NCI-H1092 (cell line): ENCODE measurements at places on chromosomes 13 and 19.

GRCh38 chr19:32220951-32221350, 124.5 kb upstream of the ZNF507 start:
- no peak for DNase-seq

DNA sequence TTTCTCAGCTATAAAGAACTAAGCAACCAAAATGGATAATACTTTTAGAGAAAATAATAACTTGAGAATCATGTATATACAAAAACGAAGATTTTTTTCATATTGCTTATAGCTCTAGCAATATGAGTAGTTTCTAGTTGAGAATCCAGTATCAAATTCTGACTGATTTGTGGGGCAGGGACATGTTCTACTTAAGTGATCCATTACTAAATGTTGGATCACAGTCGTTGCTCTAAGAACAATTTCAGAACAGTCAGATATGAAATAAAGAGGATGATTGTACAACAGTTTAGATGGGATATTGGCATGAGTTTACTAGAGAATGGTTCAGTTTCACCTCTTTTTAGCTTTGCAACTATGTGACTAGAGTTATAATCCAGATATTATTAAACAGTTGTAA, 39.9 kb downstream of the SOX21 start:
- no peak for DNase-seq

DNA sequence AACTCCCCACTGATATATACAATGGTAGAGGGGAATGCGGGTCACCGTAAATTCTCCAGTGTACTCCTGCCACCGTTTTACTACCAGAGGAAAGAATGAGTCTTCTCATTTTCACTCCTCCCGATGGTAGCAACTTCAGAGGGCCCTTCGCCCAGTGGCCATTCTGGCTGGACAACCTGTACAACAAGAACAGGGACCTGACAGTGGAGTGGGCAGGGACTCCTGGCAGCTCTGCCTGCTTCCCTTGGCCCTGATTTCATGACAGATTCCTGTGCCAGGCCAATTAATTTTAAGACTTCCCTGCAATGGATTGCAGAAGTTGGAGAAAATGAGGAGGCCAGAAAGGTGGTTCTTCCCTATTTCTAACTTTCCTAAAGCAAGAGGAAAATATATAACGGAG, 148.9 kb downstream of the GPC6 start:
- no peak for DNase-seq

GRCh38 chr19:58033741-58034476, at the start of gene ZSCAN1:
ZSCAN1 (plus strand) TSS chr19:58034025; CDS start chr19:58037837, 3,812 bp downstream.
- DNase-seq, result peak; percentile 89

DNA sequence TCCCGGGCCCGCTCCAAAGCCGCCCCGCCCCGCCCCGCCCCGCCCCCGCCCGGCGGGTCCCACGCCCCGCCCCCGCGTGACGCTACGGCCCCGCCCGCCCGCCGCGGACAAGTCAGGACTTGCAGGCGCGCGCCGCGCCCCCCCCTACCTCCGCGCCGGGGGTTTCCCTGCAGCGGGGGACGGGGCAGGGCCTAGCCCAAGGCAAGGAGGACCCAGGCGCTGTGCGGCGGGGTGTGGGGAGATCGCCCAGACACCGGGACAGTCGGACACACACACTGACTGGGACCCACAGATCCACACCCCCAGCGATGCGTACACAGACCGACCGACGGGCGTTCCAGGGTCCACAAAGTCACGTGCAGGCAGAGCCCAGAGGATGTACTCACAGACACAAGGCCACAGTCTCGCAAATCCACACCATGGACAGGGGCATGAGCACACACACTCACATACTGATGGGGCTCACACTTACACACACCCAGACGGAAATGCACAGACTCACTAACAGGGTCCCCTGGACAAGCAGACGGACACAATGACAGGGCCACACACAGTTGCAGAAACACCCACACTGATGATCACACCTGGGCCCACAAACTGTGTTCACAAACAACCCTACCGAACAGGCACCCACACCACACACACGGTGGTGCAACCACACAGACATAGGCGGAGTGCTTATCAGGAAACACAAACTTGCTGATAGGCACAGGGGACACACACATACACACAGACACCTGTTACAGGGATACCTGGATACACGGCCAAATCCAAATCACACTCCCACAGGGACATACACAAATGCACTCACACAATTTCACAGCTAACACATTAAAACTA, 436 bp upstream of the BBC3 start:
- DNase-seq, result no peak

DNA sequence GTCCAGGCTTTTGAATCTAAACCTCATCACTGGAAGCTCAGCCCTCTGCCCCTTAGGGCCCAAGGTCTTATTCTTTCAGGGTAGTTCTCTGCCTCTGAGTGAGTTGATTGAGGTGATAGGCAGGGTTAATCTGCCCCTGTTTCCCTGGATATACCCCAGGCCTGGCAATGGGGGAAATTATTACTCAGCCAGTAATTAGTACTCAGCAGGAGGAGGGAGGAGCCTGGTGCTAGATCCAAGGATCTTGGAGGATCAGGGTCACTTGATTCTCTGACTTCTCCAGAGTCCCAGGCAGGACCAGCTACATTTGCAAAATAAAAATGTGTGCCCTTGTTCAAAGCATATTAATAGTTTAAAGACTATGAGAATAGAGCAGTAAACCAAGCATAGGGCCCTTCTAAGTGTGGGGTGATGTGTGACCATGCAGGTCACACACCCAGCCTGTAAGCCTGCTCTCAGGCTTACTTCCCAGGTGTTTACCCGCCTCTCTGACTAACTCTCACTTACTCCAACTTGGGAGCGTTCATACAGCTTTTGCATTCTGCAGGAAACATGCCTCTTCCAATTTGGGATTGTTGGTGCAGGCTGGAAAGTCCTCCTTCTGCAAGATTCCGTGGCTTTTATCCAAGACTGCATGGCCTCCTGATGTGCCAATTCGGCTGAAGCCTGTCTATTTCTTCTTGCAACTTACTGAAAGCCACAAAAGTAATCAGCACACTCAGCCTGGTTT, 7.9 kb upstream of the STK24 start:
- DNase-seq, result no peak

- no peak for DNase-seq
These were observed 1.1 kb downstream of the SLC15A1 start for GRCh38 chr13:98751367-98751782.

DNA sequence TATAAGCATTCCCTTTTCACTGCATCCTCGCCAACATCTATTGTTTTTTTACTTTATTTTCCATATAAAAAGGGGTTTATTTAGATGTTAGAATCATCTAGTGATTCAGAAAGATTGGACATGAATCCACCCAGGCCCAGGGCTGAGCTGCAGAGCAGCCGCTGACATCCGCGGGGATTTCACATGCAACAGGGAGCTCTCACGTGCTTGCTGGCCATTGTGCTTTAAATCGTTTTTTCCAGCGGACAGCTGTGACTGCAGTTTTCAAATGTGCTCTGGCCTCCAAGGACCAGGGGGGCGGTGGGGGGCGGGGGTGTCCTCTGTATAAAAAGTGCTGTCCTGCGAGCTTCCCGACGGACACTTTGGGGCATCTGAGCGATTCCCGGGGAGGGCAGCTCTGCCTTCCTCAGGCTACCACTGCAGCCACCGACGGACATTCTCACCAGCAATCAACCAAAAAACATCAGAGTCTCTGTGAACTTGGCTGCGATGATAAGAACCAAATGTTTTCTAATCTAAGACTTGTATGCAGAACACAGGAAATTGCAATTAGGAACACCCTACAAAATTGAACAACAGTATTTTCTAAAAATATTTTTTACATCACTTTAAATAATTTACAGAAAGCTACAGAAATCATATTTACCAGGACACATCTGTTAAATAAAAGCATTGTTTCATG, 12.6 kb downstream of the RB1 start:
- DNase-seq, result no peak

DNA sequence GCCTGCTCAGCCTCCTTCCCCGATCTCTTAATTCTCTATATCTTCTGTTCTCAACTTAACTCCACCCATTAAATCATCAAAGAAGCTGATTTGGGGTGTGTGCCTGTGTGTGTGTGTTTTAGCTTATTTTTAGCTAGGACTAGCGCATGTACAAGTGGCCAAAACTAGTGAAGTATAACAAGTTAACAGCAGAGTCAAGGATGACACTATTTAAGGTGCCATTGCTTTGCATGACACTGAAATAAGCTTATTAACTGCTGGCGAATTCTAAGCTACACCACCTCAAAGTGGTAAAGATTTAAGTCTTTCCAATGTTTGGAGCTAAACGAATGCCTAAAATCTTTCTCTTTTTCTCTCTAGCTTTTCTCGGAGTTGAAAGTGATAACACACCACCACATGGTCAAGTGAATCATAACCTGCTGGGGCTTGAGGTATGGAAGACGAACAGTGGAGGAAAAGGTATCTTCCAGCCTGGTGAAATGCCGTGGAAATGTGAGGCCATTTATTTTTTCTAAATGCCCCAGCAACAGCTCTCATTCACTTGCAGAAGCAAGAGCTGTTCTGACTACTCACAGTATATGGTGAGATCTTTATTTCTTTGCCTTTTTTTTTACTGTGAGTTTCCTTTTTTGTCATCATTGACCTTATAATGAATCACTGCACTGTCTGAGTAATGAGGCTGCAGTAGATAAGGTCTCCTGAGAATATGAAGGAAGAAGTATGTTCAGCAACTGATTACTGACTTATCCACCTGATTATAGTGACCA, 570.3 kb downstream of the PCDH9 start:
- DNase-seq, result no peak

DNA sequence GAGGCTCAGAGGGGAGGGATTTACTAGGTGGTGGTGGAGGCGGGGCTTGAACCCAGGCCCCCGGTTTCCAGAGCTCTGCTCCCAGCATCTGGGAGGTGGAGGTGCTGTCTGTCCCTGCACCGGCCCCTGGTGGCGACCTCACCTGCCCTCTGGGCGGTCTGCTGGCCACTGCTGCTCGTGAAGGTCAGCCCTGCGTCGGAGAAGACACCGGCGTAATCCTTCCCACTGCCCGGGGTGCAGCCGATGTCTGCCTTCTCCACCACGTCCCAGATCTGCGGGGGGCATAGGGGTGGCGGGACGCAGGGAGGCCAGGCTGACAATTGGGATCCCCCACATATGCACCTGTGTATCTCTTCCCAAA, 12.8 kb downstream of the C3 start:
- no peak for DNase-seq

- no peak for DNase-seq
These were observed 56.1 kb downstream of the DOCK9 start for GRCh38 chr13:98921786-98922185.
